ENCODE measurements at places on chromosomes 12 and 14.
A peak's percentile ranks its signal among the peaks of the same experiment; 100 is the strongest.

DNA sequence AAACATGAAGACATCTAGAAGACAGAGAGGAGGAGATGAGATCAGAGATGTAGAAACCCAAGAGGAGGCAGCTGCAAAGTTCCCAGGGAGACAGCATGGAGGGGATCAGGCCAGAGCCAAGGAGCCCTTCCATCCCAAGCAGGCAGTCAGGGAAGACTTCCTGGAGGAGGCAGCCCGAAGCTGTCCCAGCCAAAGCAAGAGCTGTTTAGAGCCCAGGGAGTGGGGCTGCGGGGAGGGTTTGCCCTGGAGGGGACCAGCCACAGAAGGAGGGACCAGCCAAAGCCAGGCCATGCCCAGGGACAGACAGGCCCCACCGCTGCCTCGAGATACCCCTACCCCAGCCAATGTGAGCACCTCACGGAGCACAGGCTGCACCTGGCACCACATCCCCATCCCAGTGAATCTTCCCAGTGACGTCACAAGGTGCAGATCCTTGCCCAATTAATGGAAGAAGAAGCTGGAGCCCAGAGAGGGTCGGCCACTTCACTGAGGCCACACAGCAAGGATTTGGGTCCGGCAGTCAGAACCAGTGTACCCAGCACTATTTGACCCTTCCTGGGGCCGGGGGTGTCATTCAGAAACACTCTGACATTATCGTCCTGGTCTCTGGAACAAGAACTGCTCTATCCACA, 14.1 kb upstream of the DIO3 start:
- no peak for DNase-seq

GRCh38 chr14:100275214-100275613, 31.0 kb downstream of the SLC25A29 start:
- no peak for DNase-seq

GRCh38 chr12:40010899-40011774, 94.7 kb downstream of the SLC2A13 start:
- DNase-seq = peak; percentile 46

- peak; percentile 14 for DNase-seq
These were observed 112.2 kb downstream of the TBX5 start for GRCh38 chr12:114293571-114294302.

DNA sequence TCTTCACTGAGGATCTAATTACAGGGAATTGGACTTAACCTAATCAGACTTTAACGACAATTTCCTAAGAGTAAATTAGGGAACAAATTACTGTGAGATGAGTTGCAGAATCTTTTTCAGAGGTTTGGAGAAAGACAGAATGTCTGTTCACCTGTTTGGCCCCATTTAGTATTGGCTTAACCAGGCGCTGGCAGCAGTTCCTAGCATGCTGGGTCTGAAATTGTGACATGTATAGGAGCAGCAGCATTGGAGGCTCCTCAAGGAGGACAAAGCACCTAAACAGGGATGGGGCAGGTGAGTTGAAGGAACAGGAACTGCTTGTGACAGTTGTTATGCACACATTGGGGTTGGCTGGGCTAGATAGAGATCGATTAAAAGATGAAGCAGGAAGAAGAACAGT, 51.0 kb downstream of the KCNMB4 start:
- DNase-seq = no peak

- peak; percentile 52 for DNase-seq
These were observed 45.6 kb downstream of the LTBP2 start for GRCh38 chr14:74566174-74567141.

- no peak for DNase-seq
These were observed 41.9 kb upstream of the PAWR start for GRCh38 chr12:79732638-79733037.

DNA sequence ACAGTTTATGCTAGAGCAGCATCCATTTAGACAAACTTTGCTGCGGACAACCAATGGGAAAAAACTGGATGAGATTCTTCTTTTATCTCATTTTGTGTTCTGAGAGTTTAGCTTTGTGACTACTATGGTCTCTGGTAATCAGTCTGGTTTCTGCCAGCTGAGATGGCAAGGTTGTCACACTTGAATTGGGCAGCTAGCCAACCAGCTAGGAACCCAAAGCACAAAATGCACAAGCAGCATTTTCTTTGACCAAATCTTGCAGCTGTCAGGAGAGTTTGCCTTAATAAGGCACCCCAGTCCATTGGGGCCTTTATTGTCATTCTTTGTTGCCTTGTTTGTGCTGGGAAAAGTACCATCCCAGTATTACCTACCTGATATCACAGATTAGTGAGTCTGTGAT, 34.0 kb upstream of the ETV6 start:
- DNase-seq = no peak

GRCh38 chr12:91171476-91171875, 11.1 kb downstream of the DCN start:
- DNase-seq = no peak

DNA sequence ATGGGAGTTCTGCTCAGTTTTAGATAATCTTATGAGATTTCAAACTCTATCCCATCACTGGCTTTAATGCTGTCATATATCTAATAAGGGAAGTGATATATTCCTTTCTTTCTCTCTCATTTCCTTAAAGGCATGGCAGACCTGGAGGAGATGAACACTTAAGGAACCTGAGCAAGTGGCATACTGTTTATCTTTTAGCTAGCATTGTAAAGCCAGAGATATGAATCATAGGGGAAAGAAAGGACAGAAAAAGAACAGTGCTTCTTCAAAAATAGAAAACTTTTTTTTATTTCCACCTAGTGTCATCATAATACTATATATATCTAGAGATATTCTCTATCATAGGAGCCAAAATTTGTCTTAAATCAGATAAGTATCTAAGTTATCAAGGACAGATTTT, 68.3 kb upstream of the PSMA6 start:
- no peak for DNase-seq

DNA sequence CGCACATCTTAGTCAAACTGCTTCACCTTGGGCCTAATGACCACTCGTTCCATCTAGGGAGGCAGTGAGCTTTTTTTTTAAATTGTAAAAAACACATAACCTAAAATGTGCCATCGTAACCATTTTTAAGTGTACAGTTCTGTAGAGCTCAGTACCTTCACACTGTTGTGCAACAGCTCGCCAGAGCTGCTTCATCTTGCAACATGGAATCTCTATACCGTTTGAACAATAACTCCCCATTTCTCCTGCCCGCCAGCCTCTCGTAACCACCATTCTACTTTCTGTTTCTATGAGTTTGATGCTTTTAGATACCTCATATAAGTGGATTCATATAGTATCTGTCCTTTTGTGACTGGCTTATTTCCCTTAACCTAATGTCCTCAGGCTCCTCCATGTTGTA, 196.2 kb downstream of the CHST11 start:
- no peak for DNase-seq

DNA sequence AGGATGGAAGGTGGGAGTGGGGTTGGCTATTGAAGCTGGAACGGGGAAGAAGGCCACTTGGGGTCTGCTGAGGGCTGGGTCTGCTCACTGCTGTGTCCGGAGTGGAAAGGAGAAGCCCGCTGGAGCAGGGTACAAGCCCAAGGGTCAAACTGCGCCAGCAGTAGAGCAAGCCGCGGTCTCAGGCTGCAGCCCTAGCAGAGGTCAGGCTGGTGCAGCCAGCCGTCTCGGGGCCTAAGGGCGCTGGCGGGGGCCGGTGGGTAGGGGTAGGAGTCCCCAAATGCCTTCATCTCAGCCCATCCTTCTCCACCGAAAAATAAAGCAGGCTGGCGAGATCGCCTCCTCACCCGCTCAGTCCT, 718 bp upstream of the JDP2 start:
- no peak for DNase-seq

DNA sequence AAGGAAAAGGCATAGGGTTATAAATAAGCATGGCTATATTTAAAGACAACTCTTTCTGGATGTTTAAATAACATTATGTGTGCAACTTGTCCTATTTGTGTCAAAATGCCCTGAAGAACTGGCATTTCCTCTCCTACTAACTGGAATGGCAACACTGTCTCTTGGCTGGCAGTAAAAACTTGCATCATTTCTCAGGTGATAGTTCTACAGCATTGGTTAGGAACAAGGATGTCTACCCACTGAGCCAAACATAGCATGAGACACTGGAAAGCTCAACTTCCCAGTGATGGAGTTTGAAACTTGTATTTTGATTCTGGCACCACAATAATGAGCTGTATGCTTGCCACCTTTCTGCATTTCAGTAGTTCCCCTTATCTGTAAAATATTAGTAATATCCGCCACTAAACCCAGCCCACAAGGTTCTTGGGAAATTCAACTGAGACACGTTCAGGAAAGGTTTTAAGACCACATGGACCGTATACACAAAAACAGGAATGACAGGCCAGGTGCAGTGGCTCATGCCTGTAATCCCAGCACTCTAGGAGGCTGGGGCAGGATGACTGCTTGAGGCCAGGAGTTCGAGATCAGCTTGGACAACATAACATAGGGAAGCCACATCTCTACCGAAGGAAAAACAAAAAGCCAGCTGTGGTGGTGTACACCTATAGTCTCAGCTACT, 5.1 kb downstream of the SLC38A2 start:
- DNase-seq = no peak

DNA sequence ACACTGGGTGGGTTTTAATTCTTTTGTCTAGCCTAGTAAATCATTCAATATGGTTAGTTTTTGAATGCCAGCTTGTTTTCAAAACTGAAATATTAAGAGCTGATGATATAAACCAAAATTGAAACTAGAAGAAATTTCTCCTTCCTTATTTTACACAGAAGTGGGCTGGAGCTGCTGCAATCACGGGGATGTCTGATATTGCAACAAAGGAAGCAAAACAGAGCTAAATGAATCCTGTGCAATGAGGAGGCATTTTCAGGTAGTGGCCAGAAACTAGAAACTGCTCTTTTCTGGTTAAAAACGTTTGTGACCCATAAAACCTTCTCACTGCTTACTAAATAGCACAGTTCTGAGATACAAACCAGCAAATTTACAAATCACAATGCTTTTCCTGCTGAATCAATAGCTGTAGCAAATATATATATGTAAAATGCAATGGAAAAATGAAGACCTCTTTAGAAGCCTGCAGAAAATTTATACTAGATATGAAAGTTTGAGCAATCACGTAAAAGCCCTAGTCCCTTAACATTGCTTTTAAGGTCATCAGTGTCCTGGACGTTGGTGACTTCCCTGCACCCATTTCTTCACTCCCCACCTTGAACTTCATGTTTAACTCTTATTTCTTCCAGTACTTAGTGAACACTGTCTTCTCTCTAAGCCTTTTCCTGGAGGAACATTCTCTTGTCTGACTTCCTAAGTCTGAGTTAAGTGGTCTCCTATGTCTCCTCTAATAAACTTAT, 15.9 kb upstream of the LRRK2 start:
- no peak for DNase-seq

DNA sequence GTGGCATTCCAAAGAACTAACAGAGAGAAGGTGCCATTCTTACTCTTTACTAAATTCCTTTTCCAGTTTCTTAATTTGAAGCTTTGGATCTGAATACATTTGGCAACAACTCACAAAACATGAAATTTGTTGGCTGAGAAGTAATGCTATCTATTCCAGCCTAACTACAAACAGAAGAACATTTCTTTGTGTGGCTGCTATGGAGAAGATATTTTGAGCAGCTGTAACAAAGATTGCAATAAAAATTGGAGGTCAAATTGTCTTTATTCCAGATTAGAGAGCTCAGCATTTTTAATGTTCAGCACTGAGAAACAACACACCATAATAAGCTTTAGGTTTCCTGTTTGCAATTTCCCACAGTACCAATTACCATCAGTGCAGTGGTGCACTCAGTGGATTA, 835.8 kb upstream of the FLRT2 start:
- no peak for DNase-seq

DNA sequence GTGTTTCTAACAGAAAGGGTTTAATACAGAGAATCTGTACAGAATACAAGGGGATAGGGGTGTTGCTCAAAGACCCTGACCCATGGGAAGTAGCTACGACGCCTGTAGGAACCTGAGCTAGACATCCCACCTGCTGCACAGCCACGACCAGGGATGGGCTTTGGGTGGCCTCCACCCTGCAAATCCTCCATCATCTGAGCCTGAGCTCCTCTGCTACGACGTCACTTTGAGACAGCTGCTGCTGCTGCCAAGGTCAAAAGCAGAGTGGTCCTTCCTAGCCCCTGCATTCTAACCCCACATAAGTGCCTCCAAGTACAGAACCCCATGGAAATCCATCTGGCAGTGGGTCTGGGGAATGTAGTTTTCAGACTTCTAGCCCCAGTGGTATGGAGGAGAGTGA, 43.8 kb downstream of the JAG2 start:
- DNase-seq = no peak

DNA sequence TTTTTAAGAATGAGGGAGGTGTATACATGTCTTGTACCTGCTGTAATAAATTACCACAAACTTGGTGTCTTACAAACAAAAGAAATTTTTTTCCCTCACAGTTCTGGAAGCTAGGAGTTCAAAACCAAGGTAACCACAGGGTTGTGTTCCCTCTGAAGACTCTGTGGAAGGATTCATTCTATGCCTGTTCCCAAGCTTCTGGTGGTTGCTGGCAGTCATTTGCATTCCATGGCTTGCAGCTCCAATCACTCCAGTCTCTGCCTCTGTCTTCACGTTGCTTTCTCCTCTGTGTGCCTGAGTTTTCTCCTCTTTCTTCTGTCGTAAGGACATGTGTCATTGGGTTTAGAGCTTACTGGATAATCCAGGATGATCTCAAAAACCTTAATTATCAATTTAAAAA, 15.4 kb upstream of the ZNF641 start:
- DNase-seq = no peak

- DNase-seq = no peak
These were observed 623.2 kb downstream of the CCER1 start for GRCh38 chr12:90331821-90332220.

- DNase-seq = no peak
These were observed 31.7 kb upstream of the TSPAN9 start for GRCh38 chr12:3045494-3045893.

DNA sequence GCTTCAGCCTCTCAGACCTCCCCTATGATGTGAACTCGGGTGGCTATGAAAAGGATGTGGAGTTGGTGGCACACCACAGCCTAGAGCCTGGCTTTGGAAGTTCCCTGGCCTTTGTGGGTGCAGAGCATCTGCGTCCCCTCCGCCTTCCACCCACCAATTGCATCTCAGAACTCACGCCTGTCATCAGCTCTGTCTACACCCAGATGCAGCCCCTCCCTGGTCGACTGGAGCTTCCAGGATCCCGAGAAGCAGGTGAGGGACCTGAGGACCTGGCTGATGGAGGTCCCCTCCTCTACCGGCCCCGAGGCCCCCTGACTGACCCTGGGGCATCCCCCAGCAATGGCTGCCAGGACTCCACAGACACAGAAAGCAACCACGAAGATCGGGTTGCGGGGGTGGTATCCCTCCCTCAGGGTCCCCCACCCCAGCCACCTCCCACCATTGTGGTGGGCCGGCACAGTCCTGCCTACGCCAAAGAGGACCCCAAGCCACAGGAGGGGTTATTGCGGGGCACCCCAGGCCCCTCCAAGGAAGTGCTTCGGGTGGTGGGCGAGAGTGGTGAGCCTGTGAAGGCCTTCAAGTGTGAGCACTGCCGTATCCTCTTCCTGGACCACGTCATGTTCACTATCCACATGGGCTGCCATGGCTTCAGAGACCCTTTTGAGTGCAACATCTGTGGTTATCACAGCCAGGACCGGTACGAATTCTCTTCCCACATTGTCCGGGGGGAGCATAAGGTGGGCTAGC, 7.0 kb upstream of the RPS26 start:
- no peak for DNase-seq
